ENCODE measurements at places on chromosomes 7 and 10.

DNA sequence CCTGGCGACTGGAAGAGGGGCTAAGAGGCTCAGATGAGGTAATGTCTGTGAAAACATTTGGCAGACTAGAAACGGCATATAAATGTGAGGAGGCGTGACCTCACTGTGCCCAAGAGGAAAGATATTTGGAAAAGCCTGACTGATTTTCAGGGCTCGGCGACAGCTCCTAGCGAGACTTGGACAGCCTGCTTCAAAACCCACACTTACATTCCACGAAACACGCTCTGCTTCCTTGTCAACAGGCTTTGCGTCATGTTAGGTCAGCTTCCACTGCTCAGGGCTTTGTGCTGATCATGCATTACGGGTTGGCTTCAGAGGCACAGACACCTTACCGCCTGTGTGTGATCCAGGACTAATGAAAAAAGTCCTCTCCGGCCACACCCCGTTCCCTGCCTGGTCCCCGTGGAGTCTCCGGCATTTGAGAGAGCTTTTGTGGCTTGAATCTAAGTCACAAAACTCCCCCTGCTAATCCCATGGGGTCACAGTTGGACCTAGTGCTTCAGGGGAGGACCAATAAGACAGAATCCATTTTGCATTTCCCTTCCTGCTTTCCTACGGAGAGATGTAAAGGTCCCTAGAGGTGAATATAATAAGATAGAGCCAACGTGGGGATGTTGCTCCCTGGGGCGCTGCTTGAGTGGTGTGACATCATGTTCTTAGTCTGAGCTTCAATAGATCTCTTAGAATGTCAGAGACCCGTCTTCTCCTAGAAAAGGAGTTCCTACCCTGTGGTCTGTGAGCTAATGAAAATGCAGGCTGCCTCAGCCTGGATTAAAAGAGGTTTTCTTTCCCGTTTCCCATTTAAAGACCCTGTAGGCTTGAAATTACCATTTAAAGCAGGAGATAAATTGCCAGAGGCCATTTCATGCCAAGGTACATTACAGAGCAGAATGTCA is 25.5 kb downstream of the FGFBP3 start:
- DNase-seq: no peak

DNA sequence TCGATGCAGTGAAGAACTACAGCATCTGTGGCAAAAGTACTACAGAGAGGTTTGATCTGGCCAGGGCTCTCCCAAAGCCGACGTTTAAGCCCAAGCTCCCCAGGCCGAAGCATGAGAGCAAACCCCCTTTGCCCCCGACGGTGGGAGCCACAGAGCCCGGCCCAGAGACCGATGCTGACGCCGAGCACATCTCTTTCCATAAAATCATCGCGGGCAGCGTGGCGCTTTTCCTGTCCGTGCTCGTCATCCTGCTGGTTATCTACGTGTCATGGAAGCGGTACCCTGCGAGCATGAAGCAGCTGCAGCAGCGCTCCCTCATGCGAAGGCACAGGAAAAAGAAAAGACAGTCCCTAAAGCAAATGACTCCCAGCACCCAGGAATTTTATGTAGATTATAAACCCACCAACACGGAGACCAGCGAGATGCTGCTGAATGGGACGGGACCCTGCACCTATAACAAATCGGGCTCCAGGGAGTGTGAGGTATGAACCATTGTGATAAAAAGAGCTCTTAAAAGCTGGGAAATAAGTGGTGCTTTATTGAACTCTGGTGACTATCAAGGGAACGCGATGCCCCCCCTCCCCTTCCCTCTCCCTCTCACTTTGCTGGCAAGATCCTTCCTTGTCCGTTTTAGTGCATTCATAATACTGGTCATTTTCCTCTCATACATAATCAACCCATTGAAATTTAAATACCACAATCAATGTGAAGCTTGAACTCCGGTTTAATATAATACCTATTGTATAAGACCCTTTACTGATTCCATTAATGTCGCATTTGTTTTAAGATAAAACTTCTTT is 2.3 kb downstream of the LRRTM3 start:
- DNase-seq: no peak

DNA sequence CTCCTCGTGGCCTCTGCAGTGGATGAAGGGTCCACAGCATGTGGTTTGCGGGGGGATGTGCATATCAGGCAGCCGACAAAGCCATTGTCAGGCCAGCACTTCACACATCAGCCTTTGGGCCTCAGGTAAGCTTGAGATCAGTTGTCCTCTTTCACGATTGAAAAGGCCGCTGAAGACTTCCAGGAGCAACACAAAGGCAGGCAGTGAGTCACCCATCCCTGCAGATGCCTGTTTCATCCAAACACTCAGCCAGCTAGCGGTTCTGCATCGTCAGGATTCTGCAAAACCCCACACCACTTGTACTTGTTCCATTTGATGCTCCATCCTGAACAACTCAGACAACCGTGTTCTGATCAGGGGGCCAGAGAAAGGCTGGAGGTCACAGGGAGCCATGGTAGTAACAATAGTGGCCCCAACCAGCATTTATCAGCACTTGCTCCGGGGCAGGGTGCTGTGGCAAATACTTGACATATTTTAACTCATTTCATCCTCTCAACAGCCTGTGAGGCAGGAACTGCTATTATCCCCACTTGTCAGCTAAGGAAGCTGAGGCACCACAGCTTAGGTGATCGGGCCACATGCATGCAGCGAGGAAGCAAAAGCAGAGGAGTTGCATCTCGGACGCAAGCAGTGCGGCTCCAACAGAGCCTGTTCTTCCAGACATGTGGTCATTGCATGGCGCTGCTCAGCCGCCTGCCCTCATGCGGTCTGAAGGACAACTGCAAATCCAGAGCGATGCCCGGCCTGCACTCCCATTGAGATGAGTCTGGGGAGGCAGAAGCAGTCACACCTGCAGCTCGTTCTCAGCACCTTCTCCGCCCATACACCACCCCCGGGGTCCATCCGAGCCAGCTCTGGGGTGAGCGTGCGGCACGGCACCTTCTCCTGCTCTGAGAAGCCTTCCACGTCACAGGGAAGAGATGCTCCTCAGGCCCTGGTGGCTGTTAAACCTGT is 144.9 kb downstream of the PAXIP1 start:
- no peak for DNase-seq

- DNase-seq: no peak
Measured at GRCh38 chr7:157410831-157411556, 74.2 kb downstream of the DNAJB6 start.

- no peak for DNase-seq
Measured at GRCh38 chr10:59465088-59465487, 102.7 kb upstream of the FAM13C start.

DNA sequence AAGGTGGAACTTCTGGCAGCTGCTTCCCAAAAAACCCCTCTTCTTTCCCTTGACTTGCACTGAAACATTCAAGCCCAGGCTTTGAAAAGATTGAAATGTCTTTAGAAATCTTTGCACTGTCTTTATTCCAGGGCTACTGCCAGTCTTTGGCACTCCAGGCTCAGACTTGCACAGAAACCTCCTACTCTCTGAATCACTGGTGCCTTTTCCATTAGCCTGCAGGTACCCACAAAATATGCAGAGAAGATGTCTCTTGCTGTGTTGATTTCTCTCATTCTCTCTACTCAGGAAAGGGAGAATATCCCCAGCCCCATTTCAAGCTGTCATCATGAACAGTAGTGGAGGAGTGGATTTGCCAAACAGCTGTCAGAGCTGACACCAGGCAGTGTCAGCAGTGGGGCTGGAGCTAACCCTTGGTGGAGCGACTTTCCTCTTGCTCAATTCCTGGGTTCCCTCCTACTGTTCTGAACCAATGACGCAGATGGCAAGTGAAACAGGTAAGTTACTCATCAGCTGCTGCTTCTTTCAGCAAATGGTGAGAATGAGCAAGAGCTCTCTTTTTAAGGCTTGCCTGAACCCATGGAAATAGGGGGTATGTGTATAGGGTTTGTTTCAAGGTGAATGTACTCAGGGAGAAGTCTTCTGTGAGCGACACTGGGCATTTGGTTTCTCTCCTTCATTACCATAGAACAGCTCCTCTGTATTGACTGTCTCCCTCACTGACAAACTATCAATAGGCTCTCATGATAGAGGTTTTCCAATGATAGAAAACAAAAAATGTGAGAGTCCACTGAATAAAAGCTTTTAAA is 362.4 kb downstream of the ADRA2A start:
- no peak for DNase-seq

DNA sequence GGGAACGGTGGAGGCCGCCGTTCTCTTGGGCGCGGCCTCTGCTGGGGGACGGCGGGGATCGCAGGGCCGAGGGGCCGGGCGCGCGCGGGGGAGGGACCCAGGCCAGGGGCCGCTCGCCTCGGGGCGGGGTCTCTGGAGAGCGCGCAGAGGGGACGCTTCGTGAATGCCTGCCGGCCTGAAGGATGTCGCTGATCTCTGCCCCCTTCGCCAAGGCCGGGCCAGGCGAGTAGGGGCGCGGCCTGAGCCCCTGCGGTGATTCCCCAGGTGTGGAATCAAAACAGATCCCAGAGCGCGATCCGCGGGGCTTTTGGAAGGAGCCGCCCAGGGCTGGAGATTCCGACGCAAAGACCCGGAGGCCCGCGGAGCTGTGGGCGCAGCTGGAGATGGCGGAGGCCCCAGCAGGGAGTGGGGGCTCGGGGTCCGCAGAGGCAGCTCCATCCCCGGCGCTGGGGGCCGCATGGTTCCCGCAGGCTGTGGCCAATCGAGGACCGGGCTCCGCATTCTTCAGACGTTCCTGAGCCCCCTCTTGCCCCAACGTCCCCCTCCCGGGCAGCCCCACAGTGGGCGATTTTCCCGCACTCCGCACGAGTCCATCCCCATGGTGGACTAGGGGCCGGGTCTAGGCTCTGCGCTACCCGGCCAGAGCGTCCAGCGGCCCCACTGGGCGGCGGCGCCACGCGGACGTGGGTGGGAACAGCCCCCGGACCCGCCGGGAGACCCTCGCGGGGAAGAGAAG is 166.0 kb downstream of the ACTR3B start:
- no peak for DNase-seq

GRCh38 chr10:60203993-60204618 is 185.6 kb downstream of the ANK3 start:
- no peak for DNase-seq

- no peak for DNase-seq
Measured at GRCh38 chr7:140249036-140249806, 72.4 kb upstream of the KDM7A start.

DNA sequence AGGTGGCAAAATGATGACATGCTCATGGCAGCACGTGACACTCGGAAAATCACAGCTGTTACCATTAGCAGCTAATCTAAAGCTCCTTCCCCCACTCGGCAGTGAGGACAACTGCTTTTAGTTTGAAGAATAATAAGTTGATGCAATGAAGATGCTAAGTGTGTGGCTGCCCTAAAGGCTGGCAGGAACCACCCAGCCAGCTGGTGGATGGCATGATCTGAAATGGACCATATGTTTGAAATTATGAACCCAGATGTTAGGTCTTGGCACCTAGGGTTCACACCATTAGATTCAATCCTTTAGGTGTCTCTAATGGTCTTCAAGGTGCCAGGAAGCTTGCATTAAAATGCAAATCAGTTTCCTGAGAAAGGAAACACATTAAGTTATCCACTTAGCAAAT is 230.1 kb downstream of the WDR11 start:
- DNase-seq: no peak

DNA sequence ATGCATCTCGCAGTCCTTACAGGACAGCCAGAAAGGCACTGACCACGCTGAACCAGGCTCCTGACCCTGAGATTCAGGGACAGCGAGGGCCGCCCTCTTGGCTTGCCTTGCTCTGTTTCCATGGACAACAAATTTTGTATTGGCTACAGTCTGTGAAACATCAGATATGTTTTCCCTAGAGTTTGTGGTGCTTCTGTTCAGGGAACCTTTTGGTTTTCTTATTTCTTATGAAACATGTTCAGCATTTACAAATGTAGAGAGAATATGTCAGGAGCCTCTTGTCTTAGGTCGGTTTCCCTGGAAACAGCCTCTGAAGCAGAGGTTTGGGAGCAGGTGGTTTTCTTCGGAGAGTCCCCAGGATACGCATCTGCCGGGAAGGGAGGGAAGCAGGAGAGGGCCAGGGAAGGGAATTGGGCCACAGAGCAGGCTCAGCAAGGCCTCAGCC is 260.1 kb downstream of the CCDC3 start:
- DNase-seq: no peak

DNA sequence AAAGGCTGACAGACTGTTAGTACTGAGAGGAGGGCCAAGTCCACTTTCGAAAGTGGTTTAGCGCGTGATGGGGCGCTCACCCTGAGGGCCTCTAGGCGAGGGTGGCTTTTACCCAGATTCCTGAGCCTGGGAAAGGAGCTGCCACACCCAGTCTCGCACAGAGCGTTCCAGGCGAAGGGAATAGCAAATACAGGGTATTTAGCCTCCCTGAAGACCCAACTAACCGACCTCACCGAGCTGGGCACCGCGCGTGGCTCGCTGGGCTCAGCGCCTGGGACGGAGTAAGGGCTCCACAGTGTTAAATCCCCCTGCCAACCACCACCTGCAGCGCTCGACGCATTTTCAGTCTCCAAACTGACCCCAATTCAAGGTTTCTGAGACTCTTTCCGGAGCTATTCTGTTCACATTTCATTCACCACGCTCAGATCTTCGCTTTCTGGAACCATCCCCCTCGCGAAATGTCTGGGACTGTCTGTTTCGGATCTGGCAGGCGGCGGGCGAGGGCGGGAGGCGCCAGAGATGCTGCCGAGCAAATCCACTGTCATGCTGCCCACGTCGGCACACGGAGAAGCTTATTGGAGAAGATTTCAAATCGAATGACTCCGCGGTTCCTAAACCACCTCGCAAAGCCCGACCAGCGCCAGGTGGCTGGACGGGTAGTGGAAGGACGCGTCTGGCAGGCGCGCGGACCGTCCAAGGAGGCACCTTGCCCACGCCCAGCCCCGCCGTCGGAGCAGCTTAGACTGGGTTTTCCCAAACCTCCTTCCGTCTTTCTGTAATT is 1.4 kb upstream of the OSBPL3 start:
- DNase-seq: peak; percentile 33

- no peak for DNase-seq
Measured at GRCh38 chr10:48714088-48714487, 29.4 kb downstream of the WDFY4 start.

- no peak for DNase-seq
Measured at GRCh38 chr10:14617852-14618251, 156.8 kb downstream of the FAM107B start.

DNA sequence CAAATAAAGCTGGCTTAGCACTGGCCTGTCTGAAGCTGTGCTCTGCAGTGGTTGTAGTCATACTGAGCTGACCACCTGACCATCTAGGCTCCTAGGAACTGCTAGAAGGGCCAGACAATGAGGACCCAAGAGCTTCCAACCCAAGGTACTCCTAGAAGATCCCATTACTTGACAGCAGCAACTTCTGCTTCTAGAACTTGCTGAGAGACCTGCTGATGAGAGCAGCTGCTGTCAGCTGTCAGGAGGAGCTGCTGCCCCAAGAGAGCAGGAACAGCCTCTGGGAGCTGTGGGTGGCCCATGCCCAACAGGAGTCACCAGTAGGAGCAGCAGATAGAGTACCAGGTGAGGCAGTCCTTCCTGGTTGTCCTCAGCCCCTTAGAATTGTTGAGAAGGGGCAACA is 70.2 kb downstream of the RBM20 start:
- DNase-seq: no peak

GRCh38 chr7:80186721-80187120 is 52.1 kb downstream of the GNAI1 start:
- DNase-seq: no peak
